ENCODE measurements at places on chromosomes 5 and 9. TPM values are rescaled to one million over a fixed set of nuclear protein-coding genes. Genes with fewer than 3 reads are reported as not detected.
A peak's percentile ranks its signal among the peaks of the same experiment; 100 is the strongest.

The C5orf52 gene
- total RNA-seq, result not detected

The HK3 gene
- total RNA-seq, result not detected

The IGFBPL1 gene
- not detected for total RNA-seq

The PROB1 gene
- total RNA-seq, result 10.9 TPM

The ERCC8 gene
- total RNA-seq, result 7.6 TPM

The CA9 gene
- total RNA-seq, result 0.21 TPM

The LCN1 gene
- total RNA-seq, result not detected

The PCDHB5 gene
- total RNA-seq, result not detected

The SPATA31E1 gene
- not detected for total RNA-seq

The LSM11 gene
- total RNA-seq, result 7.2 TPM

The PCDHB8 gene
- total RNA-seq, result not detected

DNA sequence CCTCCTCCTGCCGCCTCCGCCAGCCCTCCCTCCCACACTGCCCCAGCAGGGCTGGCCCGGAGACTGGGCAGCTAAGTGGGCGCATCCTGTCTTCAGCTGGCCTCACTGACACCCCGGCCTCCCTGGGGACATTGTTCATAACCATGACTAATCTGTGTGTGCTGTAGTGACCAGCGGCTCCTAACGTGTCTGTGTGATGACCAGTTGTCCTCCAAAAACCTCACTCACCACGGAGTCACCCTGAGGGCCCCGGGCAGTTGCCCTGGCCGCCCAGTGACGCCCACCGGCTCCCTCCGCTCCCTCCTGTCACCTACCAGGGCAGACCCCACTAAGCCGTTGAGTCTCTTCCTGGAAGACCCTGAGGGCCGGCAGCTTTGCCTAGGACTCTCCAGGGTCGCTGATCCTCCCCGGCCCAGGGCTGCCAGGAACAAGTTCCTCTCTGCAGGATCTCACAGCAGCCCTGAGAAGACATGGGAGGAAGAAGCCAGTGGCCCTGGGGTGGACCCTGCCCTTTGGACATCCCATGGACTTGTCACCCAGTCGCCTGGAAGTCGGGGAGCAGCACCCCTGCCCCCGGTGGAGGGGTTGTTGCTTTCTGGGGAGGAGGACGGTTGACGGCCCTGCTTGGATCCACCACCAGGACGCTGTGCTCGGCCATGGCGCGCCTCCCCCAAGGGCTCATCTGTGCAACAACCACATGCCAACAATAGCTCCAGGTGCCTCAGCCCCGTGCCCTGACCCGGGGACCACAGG is 110.2 kb upstream of the LMX1B start:
- DNase-seq, result no peak

- DNase-seq, result no peak
Observed at GRCh38 chr9:134660407-134660806, 18.8 kb downstream of the COL5A1 start.

DNA sequence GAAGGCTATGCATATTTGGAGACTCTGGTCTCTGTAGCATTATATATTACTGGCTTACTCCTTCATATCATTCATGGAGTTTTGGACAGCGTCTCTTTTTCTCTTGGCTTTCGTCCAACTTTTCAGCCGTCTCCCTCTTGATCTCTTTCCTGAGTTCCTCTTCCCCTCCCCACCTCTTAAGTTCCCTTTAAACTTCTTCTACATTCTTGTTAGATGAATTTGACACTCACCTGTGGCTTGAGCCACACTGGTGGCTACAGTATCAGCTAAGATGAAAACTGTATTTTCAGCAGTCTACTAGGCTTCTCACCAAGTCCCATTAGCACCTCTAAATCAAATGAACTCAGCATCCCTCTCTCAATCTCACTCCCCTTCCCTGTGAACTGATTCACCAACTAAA is 128.1 kb downstream of the STARD4 start:
- no peak for DNase-seq

GRCh38 chr5:18159331-18159730 is 525.1 kb downstream of the TAF11L14 start:
- no peak for DNase-seq

DNA sequence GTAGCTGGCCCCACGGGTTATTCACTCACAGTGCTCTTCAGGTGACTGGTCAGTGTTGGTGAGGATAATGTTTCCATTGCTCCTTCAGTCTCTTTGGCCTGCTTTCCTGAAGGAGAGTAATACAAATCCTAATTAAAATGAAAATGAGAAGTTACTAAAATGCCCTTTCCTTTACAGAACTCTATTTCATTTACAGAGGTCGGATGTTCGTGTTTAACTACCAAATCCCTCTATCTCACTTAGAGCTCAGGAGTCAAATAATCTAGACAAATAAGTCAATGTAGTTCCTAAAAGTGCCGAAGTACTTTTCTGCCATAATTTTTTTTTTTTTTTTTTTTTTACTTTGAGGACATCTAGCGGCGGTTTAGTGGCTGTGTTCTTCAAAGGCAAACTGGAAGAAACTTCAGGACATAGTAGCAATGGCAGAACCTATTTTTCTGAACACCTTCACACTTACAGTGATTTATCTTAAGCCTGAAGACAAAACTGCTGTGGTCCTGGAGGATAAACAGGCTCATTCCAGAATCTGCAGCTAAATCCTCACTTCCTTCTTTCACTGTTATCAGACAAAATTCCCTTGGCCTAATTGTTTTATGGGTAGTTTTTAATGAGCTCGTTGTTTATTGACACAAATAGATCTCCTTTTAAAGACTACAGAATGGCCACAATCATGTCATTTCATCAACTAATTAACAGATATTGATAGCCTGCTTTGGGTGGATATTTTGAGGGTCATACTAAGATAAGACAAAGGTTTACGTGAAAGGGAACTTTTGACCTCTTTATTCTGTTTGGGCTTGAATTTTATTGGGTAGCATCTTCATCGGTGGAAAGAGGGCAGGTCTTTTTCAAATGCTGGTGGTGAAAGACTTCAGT is 207.6 kb upstream of the DMRTA1 start:
- no peak for DNase-seq

DNA sequence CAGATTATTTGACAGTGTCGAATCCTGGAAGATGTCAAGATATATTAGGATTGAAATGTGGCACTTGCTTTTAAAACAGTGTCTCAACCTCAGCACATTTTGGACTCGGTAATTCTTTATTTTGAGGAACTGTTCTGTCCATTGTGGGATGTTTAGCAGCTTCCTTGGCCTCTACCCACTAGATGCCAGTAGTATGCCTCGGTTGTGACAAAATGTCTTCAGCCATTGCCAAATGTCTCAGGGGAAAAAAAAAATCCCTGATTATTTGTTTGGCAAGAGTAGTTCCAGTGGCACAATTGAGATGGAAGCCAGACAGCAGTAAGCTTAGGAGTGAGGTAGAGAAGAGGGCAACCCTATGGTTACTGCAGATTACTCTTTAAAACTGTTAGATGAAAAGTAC is 694.5 kb upstream of the RIOK2 start:
- no peak for DNase-seq

- DNase-seq, result no peak
Observed at GRCh38 chr5:36934740-36935356, 58.3 kb downstream of the NIPBL start.

- DNase-seq, result no peak
Observed at GRCh38 chr5:133635051-133635450, 22.7 kb upstream of the FSTL4 start.

DNA sequence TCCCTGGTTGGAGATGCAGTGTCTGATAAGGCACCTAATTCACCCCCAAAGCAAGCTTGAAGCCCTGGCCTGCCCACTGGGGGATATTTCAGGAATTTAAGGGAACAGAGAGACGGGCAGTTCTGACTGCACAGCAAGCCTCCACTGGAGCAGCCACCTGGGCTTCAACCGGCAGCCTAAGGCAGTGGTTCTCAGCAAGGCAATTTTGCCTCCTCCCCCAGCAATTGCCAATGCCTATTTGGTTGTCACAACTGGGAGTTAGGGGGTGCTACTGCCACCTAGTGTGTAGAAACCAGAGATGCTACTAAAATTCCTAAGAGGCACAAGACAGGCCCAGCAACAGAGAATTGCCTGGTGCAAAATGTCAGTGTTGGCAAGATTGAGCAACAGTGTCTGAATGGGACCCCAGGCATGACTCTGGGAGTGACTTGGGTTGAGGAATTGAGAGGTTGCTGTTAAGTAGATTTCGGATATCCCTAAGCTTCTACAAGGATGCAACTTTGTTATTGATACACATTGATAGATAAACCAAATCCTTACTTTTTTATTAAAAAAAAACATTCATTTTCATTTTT is 58.7 kb upstream of the CTSL start:
- no peak for DNase-seq

DNA sequence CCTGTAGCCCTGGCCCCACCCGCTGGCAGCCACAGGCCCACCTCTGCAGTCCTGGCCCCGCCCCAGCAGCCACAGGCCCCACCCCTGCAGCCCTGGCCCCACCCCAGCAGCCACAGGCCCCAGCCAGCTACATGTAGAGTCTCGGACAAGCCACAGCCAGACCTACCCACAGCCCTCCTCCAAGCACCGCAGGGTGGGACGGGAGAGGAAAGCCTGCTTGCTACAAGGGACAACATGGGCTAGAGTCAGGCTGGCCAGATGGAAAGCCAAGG is 49.5 kb upstream of the SARDH start:
- DNase-seq, result no peak

GRCh38 chr5:119072496-119072895 is 1.6 kb downstream of the DMXL1 start:
- DNase-seq, result no peak

- DNase-seq, result no peak
Observed at GRCh38 chr5:9474219-9475002, 71.5 kb downstream of the SEMA5A start.

DNA sequence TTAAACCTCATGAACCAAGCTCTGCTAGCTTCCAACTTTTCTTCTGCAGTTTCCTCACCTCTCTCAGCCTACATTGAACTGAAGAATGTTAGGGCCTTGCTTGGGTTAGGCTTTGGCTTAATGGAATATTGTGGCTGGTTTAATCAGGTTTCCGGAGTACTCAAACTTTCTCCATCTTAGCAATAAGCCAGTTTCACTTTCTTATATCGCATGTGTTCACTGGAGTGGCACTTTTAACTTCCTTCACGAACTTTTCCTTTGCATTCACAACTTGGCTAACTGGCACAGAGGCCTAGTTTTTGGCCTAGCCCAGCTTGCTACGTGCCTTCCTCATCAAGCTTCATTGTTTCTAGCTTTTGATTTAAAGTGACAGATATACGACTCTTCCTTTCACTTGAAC is 81.0 kb upstream of the MAST4 start:
- DNase-seq, result no peak

GRCh38 chr5:150778517-150779396 is at the start of gene SMIM3:
SMIM3 (plus strand) TSS chr5:150778757; CDS start chr5:150795441, 16,684 bp downstream.
- peak; percentile 83 for DNase-seq

DNA sequence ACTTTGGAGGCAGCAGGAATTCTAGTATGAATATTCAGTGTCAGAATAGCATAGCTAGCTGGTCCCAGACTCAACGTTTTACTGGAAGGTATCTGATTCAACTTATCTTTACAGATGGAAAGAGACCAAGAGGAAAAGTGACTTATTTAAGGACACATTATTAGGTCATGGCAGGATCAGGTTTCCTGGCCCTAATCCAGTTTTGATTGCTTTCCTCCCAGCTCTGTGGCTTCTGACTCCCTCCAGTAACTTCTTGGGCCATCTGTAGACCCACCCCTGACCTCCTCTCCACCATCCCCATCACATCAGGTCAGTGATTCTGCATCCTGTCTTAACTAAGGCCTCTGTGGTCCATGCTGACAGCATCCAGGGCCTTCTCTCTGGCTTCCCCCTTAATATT is 38.4 kb downstream of the SH3TC2 start:
- no peak for DNase-seq

GRCh38 chr5:39175273-39175955 is 43.9 kb downstream of the FYB1 start:
- peak; percentile 57 for DNase-seq

GRCh38 chr9:123678878-123679329 is 251.0 kb downstream of the DENND1A start:
- no peak for DNase-seq

DNA sequence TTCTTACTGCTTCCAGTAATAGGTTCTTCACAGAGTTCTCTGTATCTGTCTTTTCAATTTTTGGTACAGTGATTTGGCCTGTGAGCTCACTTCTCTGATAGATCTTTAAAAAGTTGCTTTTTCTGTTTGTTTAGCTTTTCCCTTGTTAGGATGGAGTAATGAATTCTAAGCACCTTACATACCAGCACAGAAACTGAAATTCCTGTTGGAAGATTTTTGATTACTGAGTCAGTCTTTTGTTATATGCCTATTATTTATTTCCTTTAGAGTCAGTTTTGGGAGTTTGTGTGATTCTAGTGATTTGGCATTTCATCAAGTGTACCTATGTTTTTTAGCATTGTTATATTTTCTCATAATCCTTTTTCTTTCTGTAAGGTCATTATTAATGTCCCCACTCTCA is 37.6 kb upstream of the IPPK start:
- DNase-seq, result no peak
